Naive B cell (primary cell): ENCODE measurements at places on chromosomes 2 and 18.

- no peaks in the 10 kb centered on the region for H3K4me1 ChIP-seq
- peaks cover 10% of the 10 kb centered on the region for H3K36me3 ChIP-seq
- H3K27me3 ChIP-seq: peaks cover 43% of the 10 kb centered on the region
- no peak for DNase-seq
Measured at GRCh38 chr2:227816507-227817294, 3.1 kb downstream of the CCL20 start.

DNA sequence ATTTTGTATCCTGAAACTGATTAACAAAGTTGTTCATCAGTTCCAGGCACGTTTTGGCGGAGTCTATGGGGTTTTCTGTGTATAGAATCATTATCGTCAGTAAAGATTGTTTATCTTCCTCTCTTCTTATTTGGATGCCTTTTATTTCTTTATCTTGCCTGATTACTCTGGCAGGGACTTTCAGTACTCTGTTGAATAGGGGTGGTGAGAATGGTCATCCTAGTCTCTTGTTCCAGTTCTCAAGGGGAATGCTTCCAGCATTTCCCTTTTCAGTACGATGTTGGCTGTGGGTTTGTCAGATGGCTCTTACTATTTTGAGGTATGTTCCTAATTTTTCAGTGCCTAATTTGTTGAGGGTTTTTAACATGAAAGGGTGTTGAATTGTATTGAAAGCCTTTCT lies 14.0 kb upstream of the SPDYA start:
- peak overlapping the region; percentile 6 for H3K27ac ChIP-seq
- H3K4me3 ChIP-seq: no peak overlapping the region
- no peaks in the 10 kb centered on the region for H3K27me3 ChIP-seq
- no peak for DNase-seq
- H3K4me1 ChIP-seq: peaks cover 7% of the 10 kb centered on the region

DNA sequence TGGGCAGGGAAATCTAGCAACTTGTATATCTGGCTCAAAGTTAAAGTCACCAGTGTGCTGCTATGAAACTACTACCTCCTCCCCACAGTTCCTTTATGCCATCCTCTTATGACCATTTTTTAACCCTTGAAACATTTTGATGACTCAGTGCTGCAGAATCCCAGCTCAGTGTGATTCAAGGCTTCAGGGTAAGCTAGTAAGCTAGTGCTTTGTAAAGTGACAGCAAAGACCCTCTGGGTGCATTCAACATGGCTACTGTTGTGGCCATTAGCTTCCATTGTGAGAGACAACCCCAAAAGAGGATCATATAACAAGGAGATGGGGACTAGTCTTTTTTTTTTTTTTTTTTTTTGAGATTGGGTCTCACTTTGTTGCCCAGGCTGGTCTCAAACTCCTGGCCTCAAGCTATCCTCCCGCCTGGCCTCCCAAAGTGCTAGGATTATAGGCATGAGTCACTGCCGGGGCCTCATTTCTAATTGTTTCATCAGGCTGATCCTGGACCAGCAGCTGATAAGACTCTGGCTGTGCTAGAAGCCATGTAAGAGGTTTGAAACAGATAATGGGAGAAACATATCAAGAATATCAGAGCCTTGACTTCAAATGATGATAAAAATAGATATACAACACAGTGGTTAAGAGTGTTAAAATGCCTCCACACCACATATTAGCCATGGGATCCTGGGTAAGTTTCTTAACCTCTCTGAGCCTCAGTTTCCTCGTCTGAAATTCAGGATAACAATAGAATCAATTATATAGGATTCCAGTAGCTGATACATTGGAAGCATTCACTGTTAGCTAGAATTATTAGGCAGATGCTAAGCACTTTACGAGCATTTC lies 65.7 kb upstream of the RTN4 start:
- DNase-seq: no peak
- peaks cover 34% of the 10 kb centered on the region for H3K4me1 ChIP-seq
- no peak overlapping the region for H3K4me3 ChIP-seq
- H3K27me3 ChIP-seq: peaks cover 10% of the 10 kb centered on the region
- H3K27ac ChIP-seq: no peak overlapping the region

- H3K36me3 ChIP-seq: peaks cover 46% of the 10 kb centered on the region
- H3K4me3 ChIP-seq: no peak overlapping the region
- no peak overlapping the region for H3K27ac ChIP-seq
- no peaks in the 10 kb centered on the region for H3K27me3 ChIP-seq
- H3K4me1 ChIP-seq: peaks cover 14% of the 10 kb centered on the region
Measured at GRCh38 chr2:112077814-112078213, 22.7 kb downstream of the TMEM87B start.

DNA sequence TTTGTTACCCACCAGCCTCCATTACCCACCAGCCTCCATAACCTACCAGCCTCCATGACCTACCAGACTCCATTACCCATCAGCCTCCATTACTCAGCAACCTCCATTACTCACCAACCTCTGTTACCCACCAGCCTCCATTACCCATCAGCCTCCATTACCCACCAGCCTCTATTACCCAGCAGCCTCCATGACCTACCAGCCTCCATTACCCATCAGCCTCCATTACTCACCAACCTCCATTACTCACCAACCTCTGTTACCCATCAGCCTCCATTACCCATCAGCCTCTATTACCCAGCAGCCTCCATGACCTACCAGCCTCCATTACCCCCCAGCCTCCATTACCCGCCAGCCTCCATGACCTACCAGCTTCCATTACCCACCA lies 133.3 kb upstream of the HS6ST1 start:
- DNase-seq: no peak
- no peaks in the 10 kb centered on the region for H3K36me3 ChIP-seq
- peaks cover 16% of the 10 kb centered on the region for H3K27me3 ChIP-seq
- H3K4me1 ChIP-seq: no peaks in the 10 kb centered on the region
- no peak overlapping the region for H3K4me3 ChIP-seq

- no peak for DNase-seq
- no peaks in the 10 kb centered on the region for H3K36me3 ChIP-seq
Measured at GRCh38 chr2:71850306-71850801, 297.3 kb downstream of the CYP26B1 start.

DNA sequence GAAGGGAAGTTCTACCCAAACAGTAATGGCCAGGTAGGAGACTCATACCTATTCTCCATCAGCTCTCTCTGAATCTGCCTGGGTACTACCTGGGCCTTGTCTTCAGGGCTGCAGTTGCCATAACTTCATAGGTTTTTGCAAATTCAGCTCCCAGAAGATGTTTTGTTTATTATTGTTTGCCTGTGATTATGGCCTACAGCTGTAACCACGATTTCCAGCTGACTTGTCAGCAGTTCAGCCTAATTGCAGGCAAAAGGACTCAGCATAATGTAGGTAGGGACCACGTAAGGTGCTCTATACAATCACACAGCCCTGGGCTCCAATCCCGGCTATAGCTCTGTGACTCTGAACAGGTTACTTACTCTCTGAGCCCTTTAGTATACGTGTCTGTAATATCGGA lies 187.0 kb upstream of the FN1 start:
- DNase-seq: no peak
- H3K27ac ChIP-seq: no peak overlapping the region
- H3K4me3 ChIP-seq: no peak overlapping the region
- H3K4me1 ChIP-seq: no peaks in the 10 kb centered on the region

- no peaks in the 10 kb centered on the region for H3K4me1 ChIP-seq
- H3K4me3 ChIP-seq: no peak overlapping the region
- no peak overlapping the region for H3K27ac ChIP-seq
Measured at GRCh38 chr2:236679884-236680860, 110.5 kb downstream of the ACKR3 start.

- no peak overlapping the region for H3K27ac ChIP-seq
- no peaks in the 10 kb centered on the region for H3K27me3 ChIP-seq
- H3K4me1 ChIP-seq: no peaks in the 10 kb centered on the region
- DNase-seq: no peak
Measured at GRCh38 chr2:51595836-51596235, 563.9 kb upstream of the NRXN1 start.

DNA sequence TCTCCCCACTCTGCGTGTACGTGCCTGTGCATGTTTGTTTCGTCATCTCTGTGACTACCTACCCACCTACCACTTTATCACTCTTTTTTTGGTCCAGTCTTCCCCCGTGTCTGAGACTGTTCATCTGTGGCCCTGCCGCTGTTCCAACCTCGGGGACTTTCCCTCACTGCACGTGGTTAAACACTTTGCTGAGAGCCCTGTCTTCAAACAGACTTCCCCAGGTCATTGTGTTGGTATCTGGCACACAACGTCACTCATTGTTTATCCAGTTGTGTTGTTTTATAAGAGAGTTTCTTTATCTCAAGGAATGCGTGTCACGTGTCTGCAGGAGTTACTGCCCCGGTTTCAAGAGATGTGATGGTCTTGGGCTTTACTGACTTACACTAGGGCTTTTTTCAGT lies 262.0 kb upstream of the RASGRP3 start:
- DNase-seq: no peak
- no peaks in the 10 kb centered on the region for H3K36me3 ChIP-seq
- peaks cover 5% of the 10 kb centered on the region for H3K4me1 ChIP-seq
- H3K4me3 ChIP-seq: no peak overlapping the region
- peaks cover 17% of the 10 kb centered on the region for H3K27me3 ChIP-seq

DNA sequence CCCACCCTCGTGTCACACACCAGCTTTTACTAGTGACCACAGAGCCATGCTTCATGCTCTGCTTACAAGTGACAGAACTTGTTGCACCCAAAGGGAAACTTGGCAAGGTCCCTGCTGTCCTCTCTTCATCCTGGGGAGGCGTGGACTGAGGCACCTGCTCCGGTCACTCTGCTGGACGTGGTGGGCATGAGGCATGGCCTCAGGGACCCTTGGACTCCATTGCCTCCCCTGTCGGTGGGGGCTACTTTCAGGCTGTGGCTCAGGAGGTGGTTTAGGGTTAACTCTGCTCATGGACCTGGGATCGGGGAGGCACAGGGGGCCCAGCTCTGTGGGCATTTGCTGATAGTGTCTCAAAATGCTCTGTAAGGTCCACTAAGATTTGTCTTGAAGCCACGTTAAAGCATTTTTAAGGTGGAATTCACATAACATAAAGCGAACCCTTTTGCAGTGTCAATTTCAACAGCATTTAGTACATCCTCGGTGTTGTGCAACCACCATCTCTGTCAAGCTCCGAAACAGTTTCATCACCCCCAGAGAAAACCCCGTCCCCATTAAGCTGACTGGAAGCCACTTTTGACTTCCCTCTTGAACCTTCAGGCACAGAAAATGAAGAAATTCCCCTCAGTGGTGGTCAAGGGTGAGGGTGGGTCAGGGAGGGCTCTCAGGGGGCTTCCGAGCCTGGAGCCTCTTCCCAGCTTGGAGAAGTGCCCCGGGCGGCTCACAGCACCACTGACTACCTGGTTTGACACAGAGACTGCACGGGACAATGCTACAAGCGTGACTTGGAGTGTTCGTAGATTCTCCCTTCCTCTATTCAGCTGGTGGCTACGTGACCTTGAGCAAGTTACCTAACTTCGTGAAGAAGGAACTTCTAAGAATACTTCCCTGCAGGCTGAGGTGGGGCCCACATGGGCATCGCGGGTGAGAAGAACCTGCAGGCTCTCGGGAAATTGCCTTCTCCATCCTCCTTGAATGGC lies 100.0 kb upstream of the HDAC4 start:
- peaks cover 6% of the 10 kb centered on the region for H3K36me3 ChIP-seq
- DNase-seq: no peak
- peaks cover 47% of the 10 kb centered on the region for H3K27me3 ChIP-seq
- no peaks in the 10 kb centered on the region for H3K4me1 ChIP-seq
- no peak overlapping the region for H3K4me3 ChIP-seq

- no peaks in the 10 kb centered on the region for H3K27me3 ChIP-seq
- H3K27ac ChIP-seq: no peak overlapping the region
- peaks cover 20% of the 10 kb centered on the region for H3K36me3 ChIP-seq
Measured at GRCh38 chr2:32752952-32753351, 125.1 kb downstream of the TTC27 start.

DNA sequence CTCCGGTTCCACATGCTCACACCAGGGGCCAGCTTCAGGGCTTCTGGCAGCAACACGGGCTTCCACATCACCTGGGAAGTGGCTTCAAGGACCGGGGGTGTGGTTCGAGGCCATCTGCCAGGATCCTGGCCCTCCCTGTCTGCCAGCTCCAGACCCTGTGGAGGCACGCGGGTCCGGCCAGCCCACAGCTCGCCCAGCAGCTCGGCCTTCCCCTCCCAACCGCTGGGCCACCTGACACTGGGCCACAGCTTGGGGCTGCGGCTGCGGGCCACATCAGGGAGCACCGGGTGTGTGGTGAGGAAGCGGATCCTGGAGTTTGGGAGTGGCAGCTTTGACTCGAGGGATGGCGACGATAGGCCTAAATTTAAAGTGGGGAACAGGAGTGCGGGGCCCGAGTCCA lies 7.0 kb downstream of the C2orf81 start:
- H3K36me3 ChIP-seq: no peaks in the 10 kb centered on the region
- DNase-seq: no peak
- H3K4me3 ChIP-seq: peak overlapping the region; percentile 86
- peaks cover 56% of the 10 kb centered on the region for H3K4me1 ChIP-seq
- H3K27ac ChIP-seq: no peak overlapping the region

DNA sequence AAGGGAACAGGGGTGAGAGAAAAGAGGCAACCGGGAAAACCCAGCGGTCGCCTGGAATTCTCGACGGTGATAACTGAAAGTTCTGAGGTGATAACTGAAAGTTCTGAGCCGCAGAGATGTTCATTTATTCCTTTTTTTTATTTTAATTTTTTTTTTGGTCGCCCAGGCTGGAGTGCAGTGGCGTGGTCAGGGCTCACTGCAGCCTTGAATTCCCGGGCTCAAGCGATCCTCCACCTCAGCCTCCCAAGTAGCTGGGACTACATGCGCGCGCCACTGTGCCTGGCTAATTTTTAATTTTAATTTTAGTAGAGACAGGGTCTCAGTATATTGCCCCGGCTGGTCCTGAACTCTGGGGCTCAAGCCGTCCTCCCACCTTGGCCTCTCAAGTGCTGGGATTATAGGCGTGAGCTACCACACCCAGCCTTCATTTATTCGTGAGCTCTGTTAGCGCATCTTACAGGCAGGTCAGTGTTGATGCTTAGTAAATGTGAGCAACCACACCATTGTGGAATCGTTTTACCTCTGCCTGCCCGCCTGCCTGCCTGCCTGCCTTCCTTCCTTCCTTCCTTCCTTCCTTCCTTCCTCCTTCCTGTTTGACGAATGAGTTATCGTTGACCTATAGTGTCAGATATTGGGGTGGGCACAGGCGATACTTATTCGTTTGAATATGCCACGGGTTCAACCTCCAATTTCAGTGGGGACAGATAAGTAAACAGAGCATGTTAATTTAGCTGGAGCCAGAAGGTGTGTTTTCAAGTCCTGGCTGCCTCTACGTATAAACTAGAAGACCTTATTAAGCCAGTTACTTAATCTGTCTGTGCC lies 557 bp upstream of the E2F6 start:
- H3K27ac ChIP-seq: peak overlapping the region; percentile 77
- H3K4me3 ChIP-seq: peak overlapping the region; percentile 98
